ENCODE measurements at places on chromosomes 6 and 20.

DNA sequence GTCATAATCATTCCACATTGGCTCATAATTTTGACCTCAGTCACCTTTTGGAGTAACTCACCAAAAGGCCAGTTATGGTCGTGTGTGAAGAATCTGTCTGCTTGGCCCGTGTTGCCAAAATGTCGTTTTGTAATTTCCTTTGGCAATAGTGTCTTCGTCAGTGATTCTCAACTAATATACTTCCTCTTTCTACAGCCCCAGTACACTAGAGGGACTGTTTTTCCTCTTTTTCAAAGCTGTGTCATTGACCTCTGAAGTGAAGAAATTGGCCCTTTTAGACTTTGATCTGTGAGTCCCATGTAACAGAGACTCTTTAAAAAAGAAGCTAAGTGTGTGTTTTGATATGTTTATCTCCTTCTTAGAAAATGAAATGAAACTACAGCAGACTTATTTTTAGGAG is 5.2 kb downstream of the FOXO3 start:
- DNase-seq: no peak

DNA sequence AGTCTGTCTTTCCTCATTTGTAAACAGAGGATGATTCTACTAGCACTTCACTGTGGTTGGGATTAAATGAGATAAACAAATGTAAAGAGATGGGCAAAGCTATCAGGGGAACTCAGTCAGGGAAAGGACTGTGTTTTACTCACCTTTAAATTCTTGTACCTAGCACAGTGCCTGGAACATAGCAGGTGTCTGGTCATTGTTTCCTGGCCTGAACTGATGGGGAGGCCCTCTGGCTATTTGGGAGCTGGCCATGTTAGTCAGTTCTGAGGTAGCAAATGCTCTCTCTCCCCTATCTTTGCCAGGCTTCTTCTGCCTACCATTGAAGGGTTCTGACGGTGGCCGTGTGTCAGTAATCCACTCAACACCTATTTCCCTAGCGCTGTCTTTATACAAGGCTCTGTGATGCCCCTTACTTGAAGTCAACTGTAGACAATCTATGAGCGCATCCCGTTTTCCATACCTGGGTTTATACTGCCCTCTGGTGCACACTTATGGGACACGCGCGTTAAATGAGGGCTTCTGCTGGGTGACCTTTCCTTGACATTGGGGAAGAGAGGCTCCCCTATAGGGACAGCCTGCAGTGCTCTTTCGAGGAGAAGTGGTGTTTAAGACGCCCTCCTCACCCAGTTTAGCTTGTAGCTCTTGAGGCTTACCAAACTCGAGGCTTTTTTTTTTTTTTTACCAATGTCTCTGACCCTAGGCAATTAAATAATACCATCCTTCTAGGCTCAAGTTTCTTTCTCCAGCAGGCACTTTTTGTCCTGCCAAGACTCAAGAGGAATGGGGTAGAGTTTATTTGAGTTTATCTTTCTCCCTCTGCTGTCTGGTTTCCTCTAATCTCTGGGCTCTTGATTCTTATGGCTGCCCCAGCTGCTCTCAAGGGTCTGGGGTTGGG is 4.0 kb upstream of the SPATS1 start:
- DNase-seq: peak; percentile 43

- DNase-seq: no peak
Measured at GRCh38 chr6:18506382-18507017, 119.3 kb downstream of the RNF144B start.

DNA sequence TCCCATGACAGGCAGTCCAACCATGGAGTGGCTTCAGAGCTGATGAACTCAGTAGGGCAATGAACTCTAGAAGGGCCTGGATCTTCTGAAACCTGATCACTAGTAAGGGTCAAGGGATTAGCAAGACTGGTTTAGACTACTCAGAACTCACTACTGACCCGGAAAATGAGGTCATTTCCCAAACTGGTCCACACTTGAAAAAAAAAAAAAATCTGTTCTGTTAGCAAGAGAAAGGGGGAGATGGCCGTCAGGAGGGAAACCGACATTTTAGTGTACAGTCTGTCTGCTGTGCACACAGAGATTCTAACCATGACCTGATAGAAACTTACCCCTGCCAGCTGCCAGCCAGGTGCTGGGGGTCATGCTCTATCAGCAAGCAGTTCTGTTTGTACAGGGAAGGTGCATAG is 262.4 kb upstream of the AGPAT4 start:
- DNase-seq: no peak

DNA sequence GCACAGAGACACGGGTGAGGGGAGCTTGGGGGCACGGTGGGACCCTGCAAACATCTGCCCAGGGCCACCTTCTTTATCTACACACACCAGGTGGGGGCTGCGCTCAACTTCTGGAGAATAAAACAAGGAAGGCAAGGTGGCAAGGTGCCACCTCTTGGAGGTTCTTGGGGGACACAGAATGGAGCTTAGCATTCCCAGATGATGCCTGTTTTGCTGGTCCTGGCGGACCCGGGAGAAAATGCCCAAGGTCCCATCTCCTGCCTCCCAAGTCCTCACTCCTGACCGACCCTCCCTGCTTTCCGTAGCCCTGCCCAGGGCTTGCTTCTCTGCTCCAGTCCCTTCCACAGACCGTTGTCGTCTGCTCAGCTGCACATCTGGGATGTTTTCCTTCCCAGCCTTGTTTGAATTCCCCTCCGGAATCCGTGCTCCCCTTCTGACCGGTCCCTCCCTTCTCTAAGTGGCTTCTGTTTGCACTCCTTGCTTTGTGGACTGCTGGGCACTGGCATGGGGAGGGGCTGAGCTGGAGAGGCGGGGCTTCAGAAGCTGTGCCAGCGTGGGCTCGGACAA is 13.1 kb downstream of the ITPR3 start:
- DNase-seq: no peak

GRCh38 chr6:38185244-38185643 is 365.7 kb downstream of the ZFAND3 start:
- no peak for DNase-seq

GRCh38 chr6:107314531-107314939 is 144.8 kb downstream of the PDSS2 start:
- DNase-seq: peak; percentile 83

- peak; percentile 15 for DNase-seq
Measured at GRCh38 chr6:80553071-80553740, 446.7 kb downstream of the BCKDHB start.

GRCh38 chr6:105771313-105771970 is 314.7 kb upstream of the PRDM1 start:
- no peak for DNase-seq

GRCh38 chr6:42841844-42842584 is 37.4 kb upstream of the RPL7L1 start:
- no peak for DNase-seq

DNA sequence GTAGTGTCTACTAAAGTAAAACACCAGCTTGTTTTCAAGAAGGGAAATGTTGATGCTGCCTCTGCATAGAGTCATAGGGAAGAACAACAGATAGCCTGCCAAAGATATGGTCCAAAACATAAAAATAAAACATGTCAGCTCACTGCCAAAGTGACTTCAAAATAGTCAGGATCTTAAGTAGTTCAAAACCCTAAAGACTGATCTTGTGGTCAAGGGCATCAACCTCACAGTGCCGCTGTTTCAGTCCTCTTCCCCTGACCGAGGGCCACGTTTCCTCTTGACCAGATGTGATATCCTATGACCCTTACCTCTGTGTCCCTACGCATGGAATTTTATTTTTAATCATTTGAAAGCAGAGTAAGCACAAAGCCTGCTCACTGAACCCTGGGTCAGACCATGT is 104.2 kb upstream of the CNKSR3 start:
- DNase-seq: no peak

DNA sequence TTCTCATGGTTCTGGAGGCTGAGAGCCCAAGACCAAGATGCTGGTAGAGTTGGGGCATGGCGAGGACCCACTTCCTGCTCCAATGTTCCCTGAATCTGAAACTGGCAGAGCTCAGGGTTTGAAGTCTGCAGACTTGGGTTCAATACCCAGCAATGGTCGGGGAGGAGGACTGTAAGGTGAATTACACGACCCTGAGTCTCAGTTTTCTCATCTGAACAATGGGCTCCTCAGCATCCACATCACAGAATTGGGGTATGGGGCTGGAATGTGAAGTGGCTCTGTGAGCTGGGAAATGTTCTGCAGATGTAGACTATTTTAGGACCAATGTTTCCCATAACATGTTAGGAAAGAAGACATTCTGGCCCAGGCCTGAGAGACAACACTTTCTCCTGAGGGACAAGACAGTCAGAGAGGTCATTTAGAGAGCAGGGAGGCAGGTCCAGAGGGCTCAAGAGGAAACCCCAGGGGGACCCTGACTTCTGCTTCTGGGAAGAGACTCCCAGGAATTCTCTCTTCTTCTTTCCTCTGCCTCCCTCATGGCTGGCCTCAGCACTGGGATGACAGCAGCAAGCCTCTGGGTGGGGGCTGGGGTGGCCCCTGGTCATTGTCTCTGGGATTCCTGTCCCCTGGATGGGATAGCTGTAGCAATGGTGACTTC is 141.3 kb upstream of the PMEPA1 start:
- no peak for DNase-seq

DNA sequence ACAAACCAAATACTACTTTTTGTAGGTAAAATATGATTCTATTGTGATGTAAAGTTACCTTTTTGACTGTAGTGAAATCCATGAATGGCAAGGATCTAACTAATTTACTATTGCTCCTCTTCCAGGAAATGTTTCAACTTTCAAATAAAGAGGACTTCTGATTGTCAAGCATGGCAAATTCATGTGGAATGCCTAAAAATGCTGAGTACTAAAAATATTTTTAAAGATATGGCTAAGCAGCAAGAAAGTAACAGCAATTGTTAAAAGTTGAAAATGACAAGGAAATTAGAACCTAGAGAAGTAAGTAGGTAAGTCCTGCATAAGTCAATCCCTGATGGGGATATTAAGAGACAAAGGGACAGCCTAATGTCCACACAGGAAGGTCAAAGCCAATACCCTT is 126.0 kb downstream of the BACH2 start:
- no peak for DNase-seq

DNA sequence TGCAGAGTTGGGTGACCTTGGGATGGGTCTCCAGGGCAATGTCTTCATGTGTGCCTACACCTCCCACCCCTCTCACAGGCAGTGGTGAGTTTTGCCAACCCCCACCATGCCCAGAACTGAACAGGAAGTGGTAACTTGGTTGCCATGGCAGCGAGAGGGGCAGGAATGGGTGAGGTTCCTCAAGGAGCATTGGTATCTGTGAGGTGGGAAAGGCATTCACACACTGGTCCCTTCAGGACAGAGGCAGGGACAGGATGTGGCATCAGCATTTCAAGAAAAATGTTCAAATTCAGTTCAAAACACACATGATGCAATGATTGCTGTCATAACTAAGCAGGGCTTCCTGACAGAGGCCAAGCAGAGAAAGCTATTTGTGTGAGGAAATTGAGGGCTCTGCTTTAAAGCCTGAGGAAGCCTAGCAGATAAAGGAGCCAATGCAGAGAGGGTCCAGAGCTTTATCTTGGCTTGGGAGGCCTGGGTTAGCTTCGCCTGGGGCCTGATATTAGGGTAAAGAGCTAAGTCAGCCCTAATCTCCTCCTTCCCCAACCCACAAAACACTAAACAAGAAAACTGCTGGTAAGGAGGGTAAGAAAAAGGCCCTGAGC is 551 bp downstream of the TREML2 start:
- DNase-seq: no peak

DNA sequence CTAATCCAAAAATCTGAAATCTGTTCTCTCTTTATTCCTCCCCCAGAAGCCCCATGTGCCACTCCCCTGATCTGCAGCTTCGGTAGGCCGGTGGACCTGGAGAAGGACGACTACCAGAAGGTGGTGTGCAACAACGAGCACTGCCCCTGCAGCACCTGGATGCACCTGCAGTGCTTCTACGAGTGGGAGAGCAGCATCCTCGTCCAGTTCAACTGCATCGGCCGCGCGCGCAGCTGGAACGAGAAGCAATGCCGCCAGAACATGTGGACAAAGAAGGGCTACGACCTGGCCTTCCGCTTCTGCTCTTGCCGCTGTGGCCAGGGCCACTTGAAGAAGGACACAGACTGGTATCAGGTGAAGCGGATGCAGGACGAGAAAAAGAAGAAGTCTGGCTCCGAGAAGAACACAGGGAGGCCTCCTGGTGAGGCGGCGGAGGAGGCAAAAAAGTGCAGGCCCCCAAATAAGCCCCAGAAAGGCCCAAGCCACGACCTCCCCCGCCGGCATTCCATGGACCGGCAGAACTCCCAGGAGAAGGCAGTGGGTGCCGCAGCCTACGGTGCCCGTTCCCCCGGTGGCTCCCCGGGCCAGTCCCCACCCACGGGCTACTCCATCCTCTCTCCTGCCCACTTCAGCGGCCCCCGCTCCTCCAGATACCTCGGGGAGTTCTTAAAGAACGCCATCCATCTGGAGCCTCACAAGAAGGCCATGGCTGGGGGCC is 31.5 kb downstream of the HECA start:
- no peak for DNase-seq

DNA sequence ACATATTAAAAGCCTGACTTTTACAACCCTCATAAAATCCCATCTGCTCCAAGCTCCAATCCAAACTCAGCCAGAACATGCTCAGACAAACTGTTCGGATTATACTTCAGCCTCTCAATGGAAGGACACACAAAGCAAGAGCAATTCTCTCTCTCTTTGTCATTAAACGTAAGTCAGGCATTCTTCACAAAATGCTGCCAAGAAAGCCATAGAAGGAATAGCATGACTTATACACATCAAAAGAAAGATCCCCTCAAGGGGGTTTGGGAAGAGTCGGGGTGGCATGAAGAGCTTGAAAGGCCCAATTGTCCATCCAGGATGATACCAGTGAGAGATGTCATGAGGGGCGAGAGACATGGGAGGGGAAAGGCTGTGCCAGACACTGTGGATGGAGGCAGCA is 268.9 kb downstream of the PREX1 start:
- DNase-seq: no peak

- no peak for DNase-seq
Measured at GRCh38 chr6:91171754-91172462, 585.0 kb upstream of the MAP3K7 start.

- DNase-seq: no peak
Measured at GRCh38 chr6:166379800-166380199, 2.9 kb downstream of the MPC1 start.

DNA sequence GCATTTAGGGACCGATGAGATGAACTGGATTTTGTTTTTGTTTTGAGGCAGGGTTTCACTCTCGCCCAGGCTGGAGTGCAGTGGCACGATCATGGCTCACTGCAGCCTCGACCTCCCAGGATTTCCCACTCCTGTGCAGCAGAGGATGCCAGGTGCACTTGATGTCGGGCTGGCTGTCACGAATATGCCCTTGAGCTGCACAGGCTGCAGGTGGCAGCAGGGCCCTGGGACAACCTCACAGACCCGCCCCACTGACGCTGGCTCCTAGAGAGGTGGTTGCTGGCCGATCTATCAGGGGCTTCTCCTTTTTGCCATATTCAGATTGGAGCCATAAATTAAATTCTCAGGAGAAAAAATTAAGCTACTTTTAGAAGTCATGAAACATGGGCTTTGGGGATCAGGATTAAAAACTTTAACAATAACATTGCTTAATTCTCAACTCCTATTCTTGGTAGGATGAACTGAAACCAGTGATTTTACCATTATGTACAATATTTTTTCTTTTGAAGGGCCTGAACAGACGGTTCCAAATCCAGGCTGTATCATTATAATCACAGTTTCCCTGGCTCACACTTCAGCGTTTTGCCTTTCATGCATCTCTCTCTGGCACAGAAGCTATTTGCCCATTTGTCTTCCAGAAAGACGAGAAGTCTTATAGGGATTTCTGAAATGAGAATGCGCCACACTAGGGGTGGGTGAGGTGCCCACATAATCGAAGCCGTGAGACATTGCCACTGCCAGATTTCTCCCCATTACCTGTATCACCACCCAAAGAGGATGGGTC is 32.4 kb downstream of the NQO2 start:
- no peak for DNase-seq

- no peak for DNase-seq
Measured at GRCh38 chr6:131828080-131828479, 20.3 kb downstream of the ENPP1 start.

- DNase-seq: no peak
Measured at GRCh38 chr6:76862936-76863335, 600.4 kb downstream of the HTR1B start.
